ENCODE measurements at places on chromosomes 12 and 14.

DNA sequence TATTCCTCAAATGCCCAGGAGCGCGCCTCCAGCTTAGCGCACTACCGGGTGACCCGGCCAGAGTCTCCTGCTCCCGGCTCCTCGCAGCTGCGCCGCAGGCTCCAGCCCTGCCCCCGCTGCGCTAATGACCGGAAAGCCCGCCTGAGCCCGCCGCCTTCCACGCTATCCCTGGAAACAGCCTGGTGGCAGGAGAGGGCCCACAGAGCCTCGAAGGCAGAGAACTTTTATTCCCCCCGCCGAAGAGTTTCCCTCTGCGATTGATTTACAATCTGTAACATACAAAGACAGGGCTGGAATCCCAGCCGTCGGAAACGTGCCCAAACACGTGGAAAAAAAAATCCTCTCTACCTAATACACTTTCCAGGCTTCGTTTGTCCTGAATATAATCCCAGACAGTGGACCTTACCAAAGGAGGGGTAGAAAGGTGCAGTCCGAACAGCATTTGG, 1.5 kb downstream of the COL2A1 start:
- no peak for DNase-seq

DNA sequence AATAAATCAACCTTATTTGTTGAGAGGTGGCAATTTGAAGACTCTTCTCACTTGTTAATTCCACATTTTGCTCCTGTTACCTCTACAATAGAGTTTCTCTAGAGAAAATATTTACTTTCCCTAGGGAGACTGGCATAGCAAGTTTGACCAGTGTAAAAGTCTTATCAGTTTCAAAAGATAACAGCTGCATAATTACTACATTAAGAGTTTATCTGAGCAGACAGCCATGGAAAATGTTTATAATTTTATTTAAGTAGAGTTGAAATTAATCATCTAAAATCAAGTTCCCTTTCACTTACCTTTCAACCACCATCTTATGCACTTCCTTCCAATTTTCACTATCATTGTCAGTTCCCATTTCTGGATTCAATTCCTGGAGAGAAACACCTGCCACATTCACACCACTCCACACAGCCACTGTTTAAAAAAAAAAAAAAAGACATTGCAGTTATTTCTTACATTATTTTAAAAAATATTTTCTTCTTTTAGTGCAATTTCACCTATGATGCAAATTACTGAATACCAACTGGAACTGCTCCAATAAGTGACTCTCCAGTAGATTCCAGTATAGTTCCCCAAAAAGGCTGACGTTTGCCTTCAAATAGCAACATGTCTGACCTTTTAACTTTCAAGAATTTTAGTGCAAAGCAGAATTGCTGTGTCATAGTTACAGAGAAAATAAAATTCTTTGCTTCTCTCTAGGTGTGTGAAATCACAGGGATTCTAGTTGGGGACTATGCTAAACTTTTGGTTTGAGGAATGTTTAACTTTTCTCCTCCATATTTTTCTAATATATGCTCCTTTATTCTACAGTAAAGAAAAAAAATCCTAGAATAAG, 19.4 kb downstream of the LDHB start:
- DNase-seq, result no peak

DNA sequence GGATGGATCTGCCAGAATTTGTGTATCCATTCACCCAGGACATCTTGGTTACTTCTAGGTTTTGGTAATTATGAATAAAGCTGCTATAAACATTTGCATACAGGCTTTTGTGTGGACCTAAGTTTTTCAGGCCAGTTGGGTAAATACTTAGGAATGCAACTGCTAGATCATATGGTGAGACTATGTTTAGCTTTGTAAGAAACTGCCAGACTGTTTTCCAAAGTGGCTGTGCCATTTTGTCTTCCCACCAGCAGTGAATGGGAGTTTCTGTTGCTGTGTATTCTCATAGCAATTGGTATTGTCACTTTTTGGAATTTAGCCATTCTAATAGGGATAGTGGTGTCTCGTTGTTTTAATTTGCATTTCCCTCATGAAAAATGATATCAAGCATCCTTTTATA, 133.0 kb downstream of the KIF26A start:
- no peak for DNase-seq

DNA sequence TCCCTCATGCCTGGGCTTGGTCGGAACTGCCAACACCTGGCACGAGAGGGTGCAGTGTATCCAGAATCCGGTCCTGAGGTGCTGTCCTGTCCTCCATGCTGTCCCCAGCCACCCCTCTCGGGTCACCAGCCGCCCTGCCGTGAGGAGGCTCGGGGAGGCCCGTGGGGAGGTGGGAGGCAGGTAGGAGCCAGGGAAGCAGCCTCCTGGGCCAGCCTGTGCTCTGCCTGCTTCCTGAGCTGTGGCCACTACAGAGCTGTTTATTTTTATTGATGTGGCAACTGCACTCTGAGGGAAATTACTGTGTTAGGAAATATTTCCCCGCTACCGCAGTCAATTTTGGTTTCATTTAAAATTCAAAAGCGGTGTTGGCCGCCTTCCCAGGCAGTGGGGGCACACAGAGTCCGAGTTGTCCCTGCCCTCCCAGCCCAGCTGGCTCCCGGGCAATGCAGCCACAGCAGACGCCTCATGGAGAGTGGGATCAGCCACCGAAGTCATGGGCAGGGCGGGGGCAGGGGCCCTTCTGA, 18.3 kb downstream of the NOC4L start:
- DNase-seq, result peak; percentile 5

DNA sequence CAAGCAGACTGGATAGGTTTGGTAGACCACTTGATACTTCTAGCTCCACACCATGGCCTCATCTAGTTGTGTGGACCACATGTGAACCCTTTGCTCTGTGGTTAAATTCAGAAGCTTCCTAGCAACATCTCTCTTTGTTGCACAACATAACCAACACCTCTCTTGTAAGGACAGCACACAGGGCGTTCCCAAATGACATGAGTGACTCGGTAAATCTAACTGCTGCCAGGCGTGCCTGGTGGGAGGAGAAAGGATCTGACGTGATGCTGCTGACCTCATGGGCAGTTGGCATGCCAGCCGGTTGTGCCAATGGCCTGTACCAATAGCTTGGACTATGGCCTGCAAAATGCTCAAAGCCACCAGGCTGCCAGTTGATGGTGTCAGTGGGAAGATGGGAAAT, 93.8 kb downstream of the CPSF2 start:
- no peak for DNase-seq

DNA sequence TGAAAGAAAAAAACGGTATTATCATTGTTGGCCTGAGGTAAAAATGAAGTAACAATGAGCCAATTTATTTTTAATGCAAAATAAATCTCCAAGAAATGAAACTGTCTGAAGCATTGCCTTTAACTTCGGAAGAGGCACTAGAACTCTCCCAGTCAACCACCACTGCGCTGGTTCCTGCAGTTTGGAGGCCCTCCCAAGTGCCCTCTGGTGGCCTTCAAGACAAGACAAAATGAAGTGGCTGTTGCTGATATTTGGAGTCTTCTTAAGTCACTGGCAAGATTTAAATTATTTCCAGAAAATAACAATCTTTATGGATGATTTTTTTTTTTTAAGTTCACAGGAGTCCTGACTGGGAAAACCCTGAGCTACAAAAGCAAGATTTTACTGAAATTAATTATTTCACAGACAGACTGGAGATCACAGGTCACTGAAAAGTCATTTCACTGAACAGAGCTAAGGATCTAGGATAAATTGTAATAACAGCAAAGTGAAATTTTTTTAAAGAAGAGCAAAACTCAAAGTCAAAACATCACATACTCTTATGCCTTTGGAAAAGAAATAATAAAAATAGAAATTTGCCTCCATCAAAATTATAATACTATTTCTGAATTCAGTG, 58.2 kb downstream of the DICER1 start:
- DNase-seq, result no peak

DNA sequence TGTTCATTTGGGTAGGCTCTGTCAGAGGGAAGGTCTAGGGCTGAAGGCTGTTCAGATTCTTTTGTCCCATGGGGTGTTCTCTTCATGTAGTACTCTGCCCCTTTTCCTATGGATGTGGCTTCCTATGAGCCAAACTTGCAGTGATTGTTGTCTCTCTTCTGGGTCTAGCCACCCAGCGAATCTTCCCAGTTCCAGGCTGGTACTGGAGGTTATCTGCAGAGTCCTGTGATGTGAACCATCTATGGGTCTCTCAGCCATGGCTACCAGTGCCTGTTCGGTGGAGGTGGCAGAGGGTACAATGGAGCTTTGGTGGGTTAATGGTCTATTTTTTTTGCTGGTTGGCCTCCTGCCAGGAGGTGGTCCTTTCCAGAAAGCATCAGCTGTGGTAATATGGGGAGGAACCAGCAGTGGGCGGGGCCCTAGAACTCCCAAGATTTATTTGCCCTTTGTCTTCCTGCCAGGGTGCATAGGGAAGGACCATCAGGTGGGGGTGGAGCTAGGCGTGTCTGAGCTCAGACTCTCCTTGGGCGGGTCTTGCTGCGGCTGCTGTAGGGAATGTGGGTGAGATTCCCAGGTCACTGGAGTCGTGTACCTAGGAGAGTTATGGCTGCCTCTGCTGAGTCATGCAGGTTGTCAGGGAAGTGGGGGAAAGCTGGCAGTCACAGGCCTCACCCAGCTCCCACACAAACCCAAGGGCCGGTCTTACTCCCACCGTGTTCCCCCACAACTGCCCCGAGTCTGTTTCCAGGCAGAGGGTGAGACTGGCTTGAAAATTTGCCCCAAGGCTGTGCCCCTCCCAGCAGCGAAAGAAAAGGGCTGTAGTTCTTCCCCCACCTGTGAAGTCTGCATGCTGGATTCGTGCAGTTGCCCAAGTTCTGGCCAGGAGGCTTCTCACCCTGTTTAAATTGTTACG, 17.5 kb downstream of the MTRFR start:
- no peak for DNase-seq

DNA sequence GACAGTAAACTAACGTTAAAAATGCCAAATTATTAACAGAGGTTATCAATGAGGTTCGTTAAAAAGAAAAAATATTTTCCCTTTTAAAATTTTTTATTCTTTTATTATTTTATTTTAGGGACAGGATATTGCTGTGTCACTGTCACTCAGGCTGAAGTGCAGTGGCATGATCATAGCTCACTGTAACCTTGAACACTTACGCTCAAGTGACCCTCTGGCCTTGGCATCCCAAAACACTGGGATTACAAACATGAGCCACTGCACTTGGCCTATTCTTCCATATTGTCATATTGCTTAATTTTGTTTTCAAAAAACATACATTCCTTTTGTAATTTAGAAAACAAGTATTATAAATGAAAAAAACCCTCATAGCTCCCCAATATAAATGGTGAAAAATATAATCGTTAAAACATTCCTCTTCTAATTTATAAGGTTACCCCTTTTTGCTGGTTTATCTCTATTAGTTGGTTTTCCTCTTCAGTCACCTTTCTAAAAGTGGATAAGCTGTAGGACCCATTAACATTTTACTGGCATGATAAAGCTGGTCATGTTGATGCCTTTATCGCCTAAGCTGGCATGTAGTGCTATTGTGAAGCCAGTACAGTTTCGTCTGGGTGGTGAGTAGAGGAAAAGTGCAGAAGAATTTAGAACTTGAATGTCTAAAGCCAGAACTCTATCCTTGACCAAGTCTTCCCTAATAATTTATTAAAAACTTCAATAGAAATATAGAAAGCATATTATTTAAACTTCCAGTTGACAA, 27.6 kb downstream of the PDE3A start:
- DNase-seq, result no peak

DNA sequence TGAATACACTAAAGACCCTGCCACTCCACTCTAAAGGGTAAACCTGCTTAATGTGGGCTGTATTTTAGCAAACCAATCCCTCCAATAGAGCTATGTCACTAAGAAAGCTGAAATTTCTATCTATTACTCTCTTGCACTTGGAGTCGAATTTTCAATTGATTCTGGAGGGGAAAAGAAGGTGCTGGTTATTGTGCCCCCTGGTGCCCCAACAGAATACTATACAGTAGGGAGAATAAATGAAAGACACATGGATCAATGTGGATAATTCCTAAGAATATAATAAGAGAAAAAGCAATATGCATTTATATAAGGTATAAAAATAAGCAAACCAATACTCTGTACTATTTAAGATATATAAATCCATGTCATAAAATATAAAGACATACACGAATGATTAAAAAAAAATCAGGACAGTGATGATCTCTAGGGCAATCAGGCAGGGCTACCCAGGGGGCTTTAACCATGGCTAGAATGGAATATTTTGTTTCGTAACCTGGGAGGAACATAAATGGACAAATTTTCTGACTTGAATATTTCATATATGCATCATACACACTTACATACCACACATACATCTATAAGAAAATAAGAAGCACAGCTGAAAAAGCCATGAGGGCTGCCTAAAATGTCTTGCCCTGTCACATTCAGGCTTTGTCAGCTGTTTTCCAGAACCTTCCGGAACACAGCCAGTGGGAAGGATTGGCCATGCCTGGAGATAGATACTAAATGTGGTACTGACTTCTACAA, 54.4 kb downstream of the EFCAB11 start:
- DNase-seq, result no peak

- DNase-seq, result no peak
Observed at GRCh38 chr12:131146173-131146675, 192.5 kb downstream of the ADGRD1 start.

- no peak for DNase-seq
Observed at GRCh38 chr12:12508612-12509011, 54.1 kb downstream of the DUSP16 start.

DNA sequence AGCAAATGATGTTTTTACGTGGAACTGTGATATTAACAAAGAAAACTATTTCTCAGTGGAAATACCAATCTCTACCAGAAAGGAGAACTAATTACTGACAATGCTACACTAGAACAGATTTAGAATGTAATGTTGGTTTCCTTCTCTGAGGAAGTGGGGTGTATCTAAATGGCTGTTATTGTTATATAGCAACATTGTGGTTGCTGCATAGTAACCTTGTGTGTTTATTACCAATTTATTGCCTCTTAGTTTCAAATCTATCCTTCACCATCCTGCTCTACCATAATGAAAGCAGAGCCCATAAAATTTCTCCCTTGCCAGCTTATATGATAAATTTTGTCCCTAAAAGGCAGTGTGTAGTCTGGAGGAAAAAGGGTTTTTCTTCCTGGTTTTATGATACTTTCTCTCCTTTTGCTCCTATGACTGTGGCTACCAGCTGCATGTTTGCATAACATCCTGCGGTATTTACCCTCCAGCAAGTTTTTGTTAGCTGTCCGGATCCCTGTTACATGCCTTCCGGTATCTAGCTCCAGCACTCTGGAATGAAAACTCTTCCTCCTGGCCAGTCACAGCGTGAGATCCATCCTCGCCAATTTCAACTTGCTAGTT, 5.7 kb upstream of the KLRK1 start:
- no peak for DNase-seq

DNA sequence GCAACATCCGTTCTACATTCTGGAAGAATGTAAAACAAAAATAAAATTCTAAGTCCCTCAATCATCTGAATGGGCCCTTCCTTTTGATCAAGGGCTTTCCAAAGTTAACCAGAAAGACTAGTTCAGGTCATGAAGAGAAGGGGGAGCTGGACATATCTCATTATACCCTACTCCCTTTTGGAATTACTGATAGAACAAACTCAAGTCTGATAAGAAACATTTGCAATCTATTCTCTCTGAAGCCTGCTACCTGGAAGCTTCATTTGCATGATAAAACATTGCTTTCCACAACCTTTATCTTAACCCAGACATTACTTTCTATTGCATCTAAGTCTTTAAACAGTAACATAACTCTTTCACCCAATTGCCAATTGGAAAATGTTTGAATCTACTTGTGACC, 8.3 kb upstream of the ACSM4 start:
- no peak for DNase-seq
